ENCODE measurements at places on chromosomes 3 and 15.

- DNase-seq: no peak
Measured at GRCh38 chr3:86990012-86990733, 776 bp downstream of the VGLL3 start.

GRCh38 chr3:117756563-117756962 is 1047.0 kb downstream of the TUSC7 start:
- DNase-seq: no peak

- DNase-seq: no peak
Measured at GRCh38 chr3:56254835-56255234, 213.4 kb downstream of the ERC2 start.

- DNase-seq: no peak
Measured at GRCh38 chr15:52783191-52783829, 6.8 kb downstream of the ONECUT1 start.

DNA sequence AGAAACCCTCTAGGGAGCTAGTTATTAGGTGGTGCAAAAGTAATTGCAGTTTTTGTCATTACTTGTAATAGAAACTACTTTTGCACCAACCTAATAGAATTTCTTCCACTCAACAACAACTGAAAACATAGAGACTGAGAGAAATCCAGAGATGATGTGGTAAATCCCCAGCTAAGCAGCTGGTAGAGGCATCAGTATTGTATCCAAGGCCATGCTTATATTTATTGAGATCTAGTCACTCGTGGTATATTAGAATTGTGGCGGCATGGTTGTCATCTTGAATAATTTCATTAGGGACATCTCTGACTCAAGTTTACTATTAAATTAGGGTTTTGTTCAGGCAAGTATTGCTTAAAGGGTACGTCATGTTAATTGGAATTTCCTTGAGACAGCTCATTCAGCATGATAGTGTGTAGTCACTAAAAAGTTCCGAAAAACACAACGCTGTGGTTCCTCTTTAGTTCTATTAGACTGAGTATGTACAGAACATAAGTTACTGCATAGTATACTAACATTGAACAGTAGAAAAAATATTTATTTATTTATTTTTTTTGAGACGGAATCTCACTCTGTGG is 35.3 kb downstream of the PAK2 start:
- DNase-seq: peak; percentile 31

- DNase-seq: no peak
Measured at GRCh38 chr3:13571264-13571663, 22.3 kb downstream of the FBLN2 start.

DNA sequence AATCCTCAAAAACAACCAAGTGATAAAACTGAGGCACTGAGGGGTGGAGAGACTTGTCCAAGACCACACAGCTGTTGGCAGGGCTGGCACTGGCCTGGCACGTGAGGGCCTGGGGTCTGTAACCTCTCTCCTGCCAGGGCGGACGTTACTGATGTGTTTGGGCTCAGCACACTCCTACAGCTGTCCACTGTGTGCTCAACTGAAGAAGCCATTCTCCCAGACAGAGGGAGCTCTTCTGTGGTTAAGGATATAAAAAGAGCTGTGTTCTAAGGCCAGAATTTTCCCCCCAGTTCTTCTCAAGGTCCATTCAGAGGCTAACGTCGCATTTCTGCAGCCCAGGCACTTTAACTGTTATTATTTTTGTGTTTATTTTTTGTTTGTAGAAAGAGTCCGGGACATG is 429.0 kb upstream of the ATP11B start:
- DNase-seq: no peak

DNA sequence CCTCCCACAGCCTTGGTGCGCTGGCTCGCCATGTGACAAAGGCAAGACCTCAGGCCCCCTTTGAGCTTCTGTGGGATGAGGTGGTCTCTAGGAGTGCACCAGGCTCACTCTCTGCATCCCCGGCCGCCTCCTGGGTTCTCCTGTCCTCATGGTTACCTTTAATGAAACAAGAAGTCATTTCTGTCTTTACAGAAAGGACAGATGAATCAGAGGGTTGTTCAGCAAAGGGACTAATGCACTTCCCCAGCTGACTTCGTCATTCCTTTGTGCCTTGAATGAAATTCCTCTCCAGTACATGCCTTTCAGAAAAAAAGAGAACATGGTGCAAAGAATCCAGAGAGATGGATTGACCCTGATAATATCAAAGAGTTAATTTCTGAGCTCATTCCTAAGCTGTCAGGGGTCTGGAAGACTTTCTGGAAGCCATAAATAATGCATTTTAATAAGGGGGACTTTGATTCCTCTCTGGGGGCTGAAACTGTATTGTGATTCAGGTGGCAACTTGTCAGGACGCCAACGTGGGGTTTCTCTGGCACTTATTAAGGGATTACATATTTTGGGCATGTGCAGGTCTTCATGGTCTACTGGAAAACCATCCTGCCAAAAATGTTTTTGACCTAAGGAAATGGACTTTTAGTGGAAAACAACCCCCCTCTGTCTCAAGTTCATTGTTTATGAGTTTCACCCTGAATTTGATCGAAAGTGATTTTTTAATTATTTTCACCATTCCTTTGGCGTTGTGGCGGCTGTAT is 122.7 kb downstream of the FBLN2 start:
- DNase-seq: no peak

DNA sequence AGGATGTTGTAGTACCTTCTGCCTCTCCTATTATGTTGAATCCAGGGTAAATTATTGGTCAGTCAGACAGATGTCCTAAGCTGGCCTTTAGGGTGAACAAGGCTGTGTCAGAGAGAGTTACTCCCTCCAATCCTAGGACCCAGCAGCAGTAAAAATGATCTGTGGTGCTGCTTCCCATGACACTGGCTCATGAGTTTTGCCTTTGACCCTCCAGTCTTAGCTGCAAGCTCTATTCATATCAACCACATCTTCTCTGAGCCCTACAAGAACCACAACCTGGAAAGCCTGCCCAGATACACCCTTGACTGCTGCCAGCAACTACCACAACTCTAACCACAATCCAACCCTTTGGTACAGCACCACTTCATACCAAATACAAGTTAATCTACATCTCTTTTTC is 27.2 kb upstream of the PHLDB2 start:
- DNase-seq: peak; percentile 85

- no peak for DNase-seq
Measured at GRCh38 chr3:188303286-188303799, 149.4 kb downstream of the LPP start.

GRCh38 chr3:15636028-15636709 is 34.6 kb downstream of the BTD start:
- peak; percentile 97 for DNase-seq

GRCh38 chr3:175304404-175304803 is 445.3 kb downstream of the NAALADL2 start:
- no peak for DNase-seq

GRCh38 chr15:26537663-26538062 is 235.2 kb downstream of the GABRB3 start:
- DNase-seq: no peak

- no peak for DNase-seq
Measured at GRCh38 chr3:76097589-76097969, 312.2 kb upstream of the ZNF717 start.

DNA sequence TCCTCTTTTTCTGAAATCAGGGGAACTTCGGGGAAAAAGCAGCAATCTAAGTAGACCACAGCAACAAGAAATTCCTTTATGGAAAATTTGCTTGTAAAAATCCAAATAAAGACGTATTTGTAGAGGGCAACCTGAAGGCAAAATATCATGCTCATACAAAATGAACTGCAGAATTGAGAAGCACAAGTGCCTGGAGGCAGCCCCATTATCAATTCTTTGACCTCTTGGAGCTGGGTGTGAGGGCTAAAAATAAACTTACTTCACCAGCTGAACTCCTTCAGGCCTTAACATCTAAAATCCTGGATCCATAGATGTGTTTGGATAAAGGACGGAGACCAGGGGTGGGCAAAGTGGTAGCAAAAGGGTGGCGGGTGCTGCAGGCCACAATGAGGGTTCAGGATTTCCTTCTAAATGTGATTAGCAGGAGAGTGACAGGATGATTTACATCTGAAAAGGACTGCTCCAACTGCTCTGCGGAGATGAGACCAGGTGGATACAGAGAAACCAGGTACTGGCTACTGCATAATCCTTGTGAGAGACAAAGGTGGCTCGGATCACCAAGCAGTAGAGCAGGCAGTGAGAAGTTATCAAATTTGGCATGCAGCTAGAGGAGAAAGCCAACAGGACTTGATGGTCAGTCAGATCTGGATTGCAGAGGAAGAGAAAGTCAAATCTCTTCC is 81.7 kb upstream of the TJP1 start:
- DNase-seq: no peak

GRCh38 chr3:197406266-197406665 is 107.9 kb upstream of the DLG1 start:
- peak; percentile 51 for DNase-seq

- DNase-seq: no peak
Measured at GRCh38 chr15:93831641-93832040, 399.7 kb upstream of the MCTP2 start.

DNA sequence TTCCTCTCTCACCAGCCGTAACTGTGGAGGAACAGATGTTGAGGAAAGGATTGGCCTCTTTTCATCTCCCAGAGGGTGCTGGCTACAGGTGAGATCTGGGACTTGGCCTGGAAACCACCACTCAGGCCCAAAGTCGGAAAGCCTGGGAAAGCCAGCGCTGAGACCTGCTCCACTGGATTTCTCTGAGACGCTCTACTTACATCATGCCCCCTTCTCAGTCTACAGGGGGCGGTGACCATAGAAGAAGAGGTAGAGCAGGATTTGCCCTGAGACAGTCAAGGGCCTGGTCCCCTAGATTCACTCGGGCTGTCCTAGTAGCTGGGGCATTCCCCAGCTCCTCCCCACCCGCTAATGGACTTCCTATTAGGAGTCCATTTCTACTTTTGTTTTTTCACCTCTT is 80.9 kb downstream of the C3orf38 start:
- no peak for DNase-seq

GRCh38 chr15:40743921-40744814 is 10.9 kb downstream of the RMDN3 start:
- peak; percentile 82 for DNase-seq

DNA sequence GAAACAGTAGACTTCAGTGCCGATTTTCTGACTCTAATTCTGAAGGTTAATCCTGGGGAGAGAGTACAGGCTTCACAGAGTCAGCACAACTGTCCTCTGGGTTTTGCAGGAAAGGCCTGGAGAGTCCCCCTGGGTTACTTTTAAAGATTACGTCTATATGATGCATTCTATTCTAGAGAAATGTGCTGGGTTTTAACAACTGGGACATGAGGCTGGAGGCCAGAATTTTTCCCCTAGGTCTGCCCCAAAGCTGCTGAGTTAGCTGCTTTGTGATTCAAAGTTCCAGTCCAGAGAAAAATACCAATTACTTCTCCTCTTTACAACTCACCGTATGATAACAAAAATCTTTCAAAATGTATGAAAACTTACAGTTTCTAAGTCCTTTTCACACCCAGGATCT is 240.7 kb upstream of the TPRG1 start:
- no peak for DNase-seq

- no peak for DNase-seq
Measured at GRCh38 chr3:196699749-196700148, 12.3 kb downstream of the CEP19 start.

DNA sequence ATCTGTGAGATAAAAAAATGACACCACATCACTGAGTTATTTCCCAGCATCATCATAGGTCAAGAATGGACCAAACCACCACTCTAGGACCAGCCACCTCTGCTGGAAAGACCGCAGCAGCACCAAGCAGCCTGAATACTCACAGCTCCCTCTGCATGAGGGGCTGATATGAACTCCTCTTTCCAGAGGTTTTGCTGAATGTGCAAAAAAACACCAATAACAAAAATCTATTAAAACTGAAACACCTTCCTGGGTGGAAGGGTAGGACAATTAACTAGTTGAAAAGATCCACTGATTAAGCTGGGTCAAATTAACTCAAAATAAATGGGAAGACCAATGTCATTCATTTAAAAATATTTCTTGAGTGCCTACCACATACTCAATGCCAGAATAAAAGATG is 28.9 kb upstream of the KCNMB3 start:
- no peak for DNase-seq

DNA sequence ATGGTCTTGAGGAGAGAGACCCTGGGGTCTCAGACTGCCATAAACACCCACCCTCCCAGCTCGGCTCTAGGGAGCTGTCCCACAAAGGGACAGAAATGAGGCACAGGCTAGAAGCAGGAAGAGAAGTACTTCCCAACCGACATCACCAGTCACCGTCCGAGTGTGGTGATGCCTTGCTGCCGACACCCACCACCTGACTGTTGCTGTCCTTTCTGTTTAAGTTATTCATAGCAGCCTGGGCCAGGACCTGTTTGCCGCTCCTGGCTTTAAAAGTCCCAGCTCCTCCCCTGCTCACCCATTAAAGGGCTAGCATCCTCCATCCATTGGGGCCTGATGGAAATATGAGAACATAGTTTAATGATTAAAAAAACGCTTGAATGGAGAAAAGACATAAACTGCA is 13.2 kb upstream of the SPG11 start:
- DNase-seq: no peak

DNA sequence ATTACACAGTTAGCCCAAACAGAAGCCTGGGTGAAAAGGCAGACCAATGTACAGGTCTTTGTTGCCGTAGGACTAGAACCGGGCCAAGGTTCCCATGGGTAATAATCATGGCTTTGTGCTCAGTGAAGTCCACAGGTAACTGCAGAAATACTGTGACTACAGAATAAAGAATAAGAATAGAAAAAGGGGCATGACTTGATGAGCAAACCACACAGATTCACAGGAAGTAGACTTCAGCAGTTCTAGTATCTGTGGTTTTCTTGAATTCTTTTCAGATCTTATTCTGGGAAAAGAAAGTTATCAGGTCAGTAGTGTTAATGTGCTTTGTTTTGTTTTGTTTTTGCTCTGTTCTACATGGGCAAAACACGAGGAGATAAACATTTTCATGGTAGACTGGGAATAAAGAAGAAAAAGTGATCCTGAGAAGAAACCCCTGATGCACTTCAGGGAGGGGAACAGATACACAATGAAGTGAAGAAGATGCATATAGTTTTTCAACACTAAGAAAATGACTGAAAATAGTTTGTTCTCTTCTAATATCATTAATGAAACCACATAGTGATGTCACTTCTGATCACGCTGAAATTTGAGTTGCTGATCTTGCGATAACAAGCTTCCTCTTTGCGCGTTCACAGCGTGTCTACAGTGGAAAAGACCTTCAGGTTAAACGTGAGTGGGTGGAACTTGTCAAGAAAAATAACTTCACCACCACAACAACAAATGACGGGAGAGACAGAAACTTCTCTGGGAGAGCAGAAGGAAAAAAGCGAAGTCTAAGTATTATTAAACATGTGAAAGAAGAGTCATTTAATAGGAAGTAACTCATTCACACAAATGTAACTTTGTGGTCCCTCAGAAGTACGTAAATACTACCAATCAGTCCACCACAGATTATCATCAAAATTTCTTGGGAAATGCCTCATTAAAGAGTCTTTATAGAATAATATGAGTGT is 315.8 kb upstream of the SATB1 start:
- DNase-seq: no peak

DNA sequence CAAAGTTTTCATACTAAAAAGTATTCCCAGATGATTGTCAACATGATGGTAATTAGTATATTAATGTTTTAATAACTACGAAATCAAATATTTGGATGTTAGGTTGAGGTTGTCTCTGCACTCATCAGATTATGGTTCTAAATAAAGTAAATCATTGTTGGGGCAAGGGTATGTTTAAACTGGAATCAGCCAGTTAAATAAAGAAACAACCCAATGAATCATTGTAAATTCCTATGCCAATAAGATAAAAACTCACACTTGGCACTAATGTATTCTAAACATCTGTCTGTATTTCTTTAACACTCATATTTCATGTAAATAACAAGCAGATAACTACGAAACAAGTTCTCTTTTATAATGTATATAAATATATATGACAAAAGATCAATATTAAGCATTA is 92.7 kb downstream of the PEAK1 start:
- DNase-seq: no peak

- DNase-seq: no peak
Measured at GRCh38 chr3:41137686-41138111, 61.6 kb upstream of the CTNNB1 start.
